ENCODE measurements at places on chromosomes 3 and 15.

- DNase-seq = no peak
Observed at GRCh38 chr3:38576526-38577370, 72.7 kb downstream of the SCN5A start.

- DNase-seq = no peak
Observed at GRCh38 chr3:123036352-123037014, 8.9 kb upstream of the SEMA5B start.

GRCh38 chr3:24303057-24303754, 191.4 kb downstream of the THRB start:
- no peak for DNase-seq

DNA sequence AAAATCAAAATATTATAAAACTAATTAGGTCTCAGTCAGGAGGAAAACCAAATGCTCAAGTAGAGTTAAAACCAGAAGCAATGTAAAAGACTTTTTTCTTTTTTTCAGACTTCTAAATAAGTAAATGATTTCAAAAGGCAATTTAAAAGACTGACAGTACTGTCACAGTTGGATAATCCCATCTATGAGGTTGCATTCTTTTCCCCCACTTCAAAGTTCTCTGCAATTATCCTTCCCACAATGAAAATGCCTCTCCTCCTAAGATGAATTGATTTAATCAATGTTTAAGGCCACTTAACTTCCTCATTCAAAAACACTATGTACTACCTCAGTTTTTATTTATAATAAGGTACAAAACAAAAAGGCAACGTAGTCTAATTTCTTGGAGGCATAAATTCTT, 8.1 kb downstream of the MRPL3 start:
- DNase-seq = no peak

- no peak for DNase-seq
Observed at GRCh38 chr3:55716611-55717225, 229.6 kb upstream of the WNT5A start.

- no peak for DNase-seq
Observed at GRCh38 chr3:194162070-194162678, 26.2 kb downstream of the HES1 start.

DNA sequence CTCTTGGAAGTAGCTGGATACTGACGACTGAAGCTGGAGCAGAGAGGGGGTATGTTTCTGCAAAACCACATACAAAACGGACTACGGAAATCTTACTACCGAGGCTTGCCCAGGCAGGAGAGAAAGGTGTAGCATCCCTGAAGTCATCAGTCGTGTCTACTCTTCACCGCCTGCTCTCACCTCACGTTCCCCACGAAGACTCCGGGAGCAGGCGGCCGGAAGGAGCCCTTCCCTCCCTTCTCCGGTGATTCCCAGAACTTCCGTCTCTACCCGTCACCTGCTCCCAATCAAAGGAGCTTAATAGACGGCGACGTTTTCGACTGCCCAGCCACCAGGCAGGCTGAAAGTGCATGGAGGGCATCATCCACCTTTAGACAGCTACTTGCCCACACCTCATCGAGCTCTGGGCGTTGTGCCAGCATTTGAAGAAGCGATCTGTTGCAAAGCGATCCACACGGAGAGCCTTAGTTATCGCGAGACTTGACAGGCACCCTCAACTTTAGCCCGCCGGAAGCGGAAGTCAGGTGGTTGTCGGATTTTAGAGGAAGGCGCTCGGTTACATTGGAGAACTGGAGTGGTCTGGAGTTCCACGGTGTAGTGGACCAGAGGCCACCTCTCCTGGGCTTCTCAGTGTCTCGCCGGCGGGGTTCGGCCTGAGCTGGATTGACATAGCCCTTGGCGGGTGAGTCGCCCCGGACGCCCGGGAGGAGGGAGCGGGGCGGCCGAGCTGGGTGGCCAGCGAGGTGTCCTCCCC, at the start of gene RAMAC:
Gene RAMAC (plus strand): TSS at position 523 of the 754 bp plus-strand sequence. CDS start 2,809 bp downstream, outside the sequence.
- peak; percentile 89 for DNase-seq

GRCh38 chr3:95168526-95168925, 1105.7 kb downstream of the NSUN3 start:
- DNase-seq = no peak

DNA sequence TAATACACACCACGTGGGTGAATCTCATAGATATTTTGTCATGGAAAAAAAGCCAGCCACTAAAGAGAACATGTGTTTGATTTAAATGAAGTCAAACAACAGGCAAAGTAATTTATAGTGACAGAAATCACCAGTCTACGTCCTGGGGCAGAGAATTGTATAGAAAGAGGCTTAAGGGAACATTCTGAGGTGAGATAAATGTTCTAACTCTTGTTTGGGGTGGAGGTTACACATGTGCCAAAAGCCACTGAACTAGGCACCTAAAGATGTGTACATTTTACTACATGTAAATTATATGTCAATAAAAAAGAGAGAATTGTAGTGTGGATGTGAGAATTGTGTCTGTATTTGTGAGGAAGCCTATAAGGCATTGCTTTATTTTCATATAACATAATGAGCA, 184.9 kb downstream of the NEK10 start:
- no peak for DNase-seq

DNA sequence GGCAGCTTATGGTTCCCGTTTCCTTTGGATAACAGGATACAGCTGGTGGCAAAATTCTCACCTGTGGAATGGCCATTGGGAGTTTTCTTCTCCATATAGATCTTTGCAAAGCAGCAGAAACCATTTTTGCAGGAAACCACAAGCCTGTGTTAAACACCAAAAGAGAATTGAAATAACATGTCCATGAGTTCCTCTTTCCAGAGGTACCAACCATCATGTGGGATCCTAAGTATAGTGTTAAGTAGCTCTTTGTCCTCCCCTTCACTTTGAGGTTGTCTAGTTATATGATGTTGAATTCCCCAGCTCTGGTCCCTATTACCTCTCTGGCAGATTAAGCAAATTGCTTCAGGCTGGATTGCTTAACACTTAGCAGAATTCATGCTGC, 94.9 kb downstream of the AKAP13 start:
- no peak for DNase-seq

GRCh38 chr3:143203848-143204247, 84.3 kb downstream of the CHST2 start:
- DNase-seq = no peak

GRCh38 chr3:181929501-181929900, 217.8 kb downstream of the SOX2 start:
- no peak for DNase-seq

- no peak for DNase-seq
Observed at GRCh38 chr15:89143503-89144162, 55.4 kb downstream of the ABHD2 start.

DNA sequence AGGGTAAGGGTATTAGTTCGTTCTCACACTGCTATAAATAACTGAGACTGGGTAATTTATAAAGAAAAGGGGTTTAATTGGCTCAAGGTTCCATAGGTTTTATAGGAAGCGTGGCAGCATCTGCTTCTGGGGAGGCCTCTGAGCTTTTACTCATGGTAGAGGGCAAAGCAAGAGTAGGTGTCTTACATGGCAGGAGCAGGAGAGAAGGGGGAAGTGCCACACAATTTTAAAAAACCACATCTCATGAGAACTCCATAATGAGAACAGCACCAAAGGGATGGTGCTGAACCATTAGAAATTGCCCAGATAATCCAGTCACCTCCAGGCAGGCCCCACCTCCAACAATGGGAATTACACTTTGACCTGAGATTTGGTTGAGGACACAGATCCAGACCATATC, 12.2 kb downstream of the RNF111 start:
- no peak for DNase-seq

GRCh38 chr3:62718011-62718410, 157.2 kb downstream of the CADPS start:
- no peak for DNase-seq

- DNase-seq = no peak
Observed at GRCh38 chr3:107740992-107741896, 218.5 kb downstream of the BBX start.

- DNase-seq = no peak
Observed at GRCh38 chr15:41945221-41945620, 27.1 kb downstream of the EHD4 start.

DNA sequence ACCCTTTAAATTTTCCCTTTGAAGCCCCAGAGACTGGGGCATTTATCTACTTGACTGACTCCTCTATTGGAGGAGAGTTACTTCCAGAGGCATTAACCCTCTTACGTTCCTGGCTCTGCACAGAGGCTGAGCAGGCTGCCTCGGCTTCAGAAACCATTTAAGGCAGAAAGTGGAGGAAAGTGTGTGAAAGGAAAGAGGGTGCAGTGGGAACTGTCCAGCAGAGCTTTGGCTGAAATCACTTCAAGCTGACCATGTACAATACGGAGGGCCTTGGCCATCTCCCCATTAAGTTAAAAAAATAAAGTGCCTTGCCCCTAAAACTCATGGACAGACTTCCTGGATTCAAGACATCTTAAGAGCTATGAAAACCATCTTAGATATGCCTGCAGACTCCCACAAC, 238.7 kb downstream of the SV2B start:
- DNase-seq = no peak

GRCh38 chr3:47646362-47646761, 67.7 kb upstream of the CSPG5 start:
- DNase-seq = no peak

DNA sequence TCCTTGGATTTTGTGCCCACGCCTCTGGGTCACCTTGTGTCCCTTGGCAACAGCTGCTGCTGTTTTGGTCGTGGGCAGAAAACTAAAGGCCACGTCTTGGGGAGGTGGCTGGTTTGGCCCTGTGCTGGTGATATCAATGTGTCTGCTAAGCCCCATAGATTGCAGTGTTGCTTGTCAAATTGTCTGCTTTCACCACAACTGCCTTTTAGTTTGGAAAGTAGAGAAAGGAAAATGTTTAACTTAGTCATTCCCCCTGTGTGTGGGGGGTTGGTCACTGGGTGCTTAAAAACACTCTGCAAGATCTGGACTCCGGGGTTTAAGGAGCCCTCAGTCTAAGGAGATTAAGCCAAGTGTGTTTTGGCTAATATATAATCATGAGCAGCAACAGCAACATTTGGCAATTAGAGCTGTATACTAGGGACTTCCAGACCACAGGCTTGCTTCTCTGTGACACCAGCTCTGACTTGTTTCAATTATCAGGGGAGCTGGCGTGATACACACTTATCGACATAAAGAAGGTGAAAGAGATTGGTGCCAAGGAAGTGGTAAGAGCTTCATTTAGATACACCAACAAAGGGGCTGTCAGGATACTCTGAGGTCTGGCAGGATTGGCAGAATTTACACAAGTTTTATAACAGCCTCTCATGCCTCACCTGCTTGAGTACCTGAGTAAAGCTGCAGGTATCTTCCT, 3.5 kb downstream of the SMAD3 start:
- DNase-seq = no peak

GRCh38 chr15:32112101-32112500, 81.8 kb downstream of the CHRNA7 start:
- DNase-seq = no peak

- no peak for DNase-seq
Observed at GRCh38 chr3:14389716-14390115, 12.7 kb upstream of the SLC6A6 start.

DNA sequence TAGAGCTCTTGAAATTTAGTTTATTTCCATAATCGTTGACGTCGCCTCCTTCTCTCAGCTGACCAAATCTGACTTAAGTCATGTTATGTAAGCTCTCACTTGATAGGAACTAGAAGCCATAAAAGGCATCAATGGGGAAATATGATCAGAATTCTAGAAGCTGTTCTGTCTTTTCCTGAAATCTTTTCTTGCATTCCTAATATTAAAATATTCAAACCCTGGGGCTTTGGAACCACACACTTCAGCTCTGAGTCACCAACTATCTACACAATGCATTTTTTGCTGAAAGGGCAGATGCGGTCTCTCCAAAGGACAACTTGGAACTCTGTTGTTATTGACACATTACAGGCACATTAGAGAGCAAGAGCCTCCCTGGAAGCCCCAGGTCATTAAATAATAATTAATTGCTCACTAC, 91.3 kb downstream of the LARS2 start:
- DNase-seq = no peak

DNA sequence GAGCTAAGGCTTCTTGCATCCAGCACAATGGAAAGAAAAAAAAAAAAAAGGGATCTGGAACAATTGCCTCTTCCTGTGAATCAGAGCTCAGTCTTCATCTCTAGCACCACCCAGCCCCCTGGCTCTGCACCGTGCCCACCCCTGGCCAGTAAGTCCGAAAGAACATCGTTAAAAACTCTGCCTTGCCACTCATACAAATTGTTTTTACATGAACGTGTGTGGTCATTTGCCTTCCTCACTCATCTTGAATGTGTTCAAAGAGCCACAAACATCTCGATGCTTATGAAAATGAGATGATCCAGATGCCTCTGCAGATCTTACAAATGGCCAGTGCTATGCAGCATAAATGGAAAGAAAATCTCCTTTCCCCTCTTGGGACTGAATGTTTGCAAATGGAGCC, 400.0 kb upstream of the PPP2R3A start:
- no peak for DNase-seq

DNA sequence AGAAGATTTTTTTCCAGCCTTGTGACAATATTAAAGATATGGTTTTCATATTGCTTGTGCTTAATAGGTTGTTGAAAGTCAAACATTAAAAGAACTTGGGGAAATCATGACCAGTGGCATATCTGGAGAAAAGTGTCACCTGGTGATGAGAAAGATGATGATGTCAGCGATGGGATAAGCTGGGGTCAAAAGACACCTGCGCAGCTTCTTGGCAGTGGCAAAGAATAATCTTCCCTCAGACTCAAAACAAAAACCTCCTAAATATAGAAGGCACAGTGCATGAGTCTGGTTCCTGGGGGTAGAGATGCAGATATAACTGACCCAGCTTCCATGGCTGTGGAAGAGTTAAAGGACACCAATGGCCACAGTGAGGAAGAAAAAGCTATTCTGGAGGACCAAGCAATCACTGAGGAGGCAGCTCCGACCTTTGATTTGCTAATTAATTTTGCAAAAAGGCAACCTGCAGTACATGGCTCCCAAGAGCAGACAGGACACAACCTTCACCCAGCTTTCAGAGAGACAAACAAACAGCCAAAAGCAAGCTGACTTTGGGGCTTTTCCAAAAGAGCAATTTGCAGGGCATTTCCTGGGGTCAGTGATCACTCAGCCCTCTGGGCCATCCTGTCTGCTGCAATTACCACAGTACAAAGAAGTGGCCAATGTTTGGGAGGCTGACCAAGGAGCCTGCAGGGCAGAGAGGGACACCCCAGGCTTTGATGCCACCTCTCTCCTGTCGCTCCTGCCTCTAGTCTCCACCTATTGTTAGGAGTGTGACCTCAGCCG, 17.6 kb upstream of the SEMA5B start:
- no peak for DNase-seq

GRCh38 chr3:128730471-128730870, 4.5 kb downstream of the RAB7A start:
- DNase-seq = no peak

- no peak for DNase-seq
Observed at GRCh38 chr15:79083154-79083553, 7.4 kb downstream of the RASGRF1 start.
